ENCODE measurements at places on chromosomes 3 and 15.

DNA sequence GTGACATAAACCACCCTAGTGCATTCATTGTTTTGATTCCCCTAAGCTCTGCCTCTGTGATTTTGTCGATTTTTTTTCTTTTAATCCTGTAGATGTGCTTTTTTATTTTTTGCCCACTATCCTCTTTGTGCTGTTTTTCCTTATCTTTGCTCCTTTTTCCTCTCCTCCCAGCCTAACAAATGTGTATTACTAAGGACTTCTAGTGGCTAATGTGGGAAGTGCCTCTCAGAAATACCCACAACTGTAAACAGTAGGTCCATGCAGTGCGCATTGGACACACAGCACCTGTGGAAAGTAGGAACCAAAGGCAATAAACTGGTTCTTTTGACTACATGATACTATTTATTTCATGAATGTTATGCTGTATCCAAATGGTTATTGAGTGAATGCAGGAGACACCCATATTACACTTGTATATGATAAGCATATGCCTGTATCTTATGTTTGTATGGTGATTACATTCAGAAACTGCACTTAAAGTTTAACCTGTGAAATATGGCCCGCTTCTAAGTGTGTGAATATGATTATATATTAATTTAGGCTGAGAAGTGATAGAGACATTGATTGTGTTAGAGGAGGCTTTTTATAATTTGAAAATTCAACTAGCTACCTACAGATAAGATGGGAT is 147.8 kb downstream of the PLCL2 start:
- no peak for DNase-seq

GRCh38 chr15:75694241-75695182 is 18.1 kb downstream of the CSPG4 start:
- DNase-seq = peak; percentile 40

DNA sequence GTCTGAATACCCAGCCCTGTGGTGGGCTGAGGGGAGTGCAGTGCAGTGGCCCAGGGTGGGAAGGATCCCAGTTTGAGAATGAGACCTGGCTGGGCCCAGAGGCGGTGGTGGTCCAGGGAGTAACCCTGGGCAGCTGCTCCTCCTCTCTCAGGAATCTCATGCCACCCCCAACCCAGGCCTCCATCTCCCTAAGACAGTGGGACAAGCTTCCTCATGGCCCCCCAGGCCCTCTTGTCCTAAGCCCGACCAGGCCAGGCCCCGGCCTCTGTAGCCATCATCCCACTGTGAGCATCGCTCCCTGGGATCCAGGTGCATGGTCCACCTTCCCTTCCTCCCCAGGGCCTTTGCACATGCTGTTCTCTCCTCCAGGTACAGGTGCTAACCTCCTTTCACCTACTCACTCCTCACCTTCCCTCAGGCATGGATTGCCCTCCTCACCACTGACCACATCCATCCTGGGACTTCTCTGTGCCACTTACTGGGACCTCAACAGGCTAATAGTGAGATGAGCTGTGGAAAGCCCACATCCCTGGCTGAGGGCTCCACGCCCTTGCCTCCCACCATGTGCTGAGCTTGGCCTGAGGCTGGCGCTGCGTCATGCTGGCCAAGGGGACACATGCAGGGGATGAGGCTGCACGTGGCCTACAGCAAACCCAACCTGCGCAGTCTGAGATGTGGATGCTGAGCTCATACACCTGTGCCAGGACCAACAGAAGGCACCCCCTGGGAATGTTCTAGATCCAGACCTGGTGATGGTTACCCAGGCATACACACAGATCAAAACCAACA is 9.9 kb downstream of the CHDH start:
- no peak for DNase-seq

DNA sequence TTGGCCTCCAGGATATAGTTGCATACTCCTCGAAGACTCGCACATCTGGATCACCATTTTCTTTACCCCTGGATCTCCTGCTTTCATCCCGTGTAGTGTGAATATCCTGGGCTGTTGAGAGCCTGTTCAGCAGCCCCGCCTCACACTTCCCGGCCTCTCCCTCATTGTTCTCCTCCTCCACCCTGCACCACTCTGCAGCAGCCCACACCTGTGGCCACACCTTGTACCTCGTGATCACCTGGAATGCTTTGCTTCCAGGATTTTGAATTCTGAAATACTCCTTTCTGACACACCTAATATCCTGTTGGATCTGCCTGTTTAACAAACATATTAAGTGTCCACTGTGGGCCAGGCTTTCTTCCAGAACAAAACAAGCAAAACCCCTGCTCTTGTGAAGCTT is 14.4 kb downstream of the ABHD17C start:
- DNase-seq = no peak

DNA sequence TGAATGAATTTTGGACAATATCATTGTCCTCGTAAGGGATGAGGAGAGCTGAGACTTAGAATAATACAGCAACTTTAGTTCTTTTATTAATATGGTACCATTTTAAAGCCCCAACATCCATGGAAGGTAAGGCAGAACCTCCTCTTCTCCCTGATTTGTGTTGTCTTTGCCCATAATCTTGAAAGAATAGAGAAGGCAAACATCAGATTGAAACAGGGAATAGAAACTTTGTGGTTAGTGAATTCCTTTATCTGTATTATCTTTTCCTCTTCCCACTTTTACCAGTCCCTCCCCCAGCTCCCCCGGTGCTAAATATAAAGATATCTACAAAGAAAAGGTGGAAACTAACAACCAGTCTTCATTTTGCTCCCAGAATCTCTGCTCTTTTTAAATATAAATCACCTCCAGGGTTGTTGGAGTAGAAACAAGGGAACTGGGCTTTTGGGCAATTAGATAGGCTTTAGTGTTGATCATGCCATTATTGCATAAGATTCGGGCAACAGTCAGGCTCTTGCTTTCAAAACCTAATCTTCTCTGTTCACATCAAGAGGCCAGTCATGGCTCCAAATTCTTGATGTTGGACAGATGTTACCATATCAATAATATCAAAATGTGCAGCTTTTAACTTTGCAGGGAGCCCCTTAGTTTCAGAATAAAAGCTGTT is 32.5 kb downstream of the ITPR1 start:
- no peak for DNase-seq

DNA sequence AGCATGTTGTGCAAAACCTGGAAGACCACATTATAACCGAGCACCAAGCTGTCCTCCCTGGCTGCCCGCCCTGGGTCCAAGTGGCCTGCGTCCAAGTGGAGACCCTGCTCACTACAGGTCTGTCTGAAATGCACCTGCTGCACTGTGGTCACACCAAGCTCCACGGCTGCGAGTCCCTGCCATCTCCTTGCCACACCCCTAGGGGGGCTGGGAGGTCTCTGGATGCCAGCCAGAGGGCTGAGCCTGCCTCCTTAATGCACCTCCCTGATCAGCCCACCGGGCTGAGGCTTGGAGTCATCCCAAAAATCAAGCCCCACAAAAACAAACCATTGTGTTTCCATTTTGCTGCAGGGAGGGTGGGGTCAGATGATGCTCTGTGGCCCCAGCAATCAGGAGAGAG is 187.1 kb downstream of the MEGF11 start:
- DNase-seq = no peak

- DNase-seq = no peak
These were observed 94.2 kb downstream of the NUP210 start for GRCh38 chr3:13325892-13326443.

GRCh38 chr3:144415492-144415891 is 443.9 kb downstream of the DIPK2A start:
- DNase-seq = no peak

GRCh38 chr3:118511402-118511801 is 523.2 kb downstream of the IGSF11 start:
- no peak for DNase-seq

All from hypothalamus (tissue), 51 donors.